ENCODE measurements at places on chromosomes 4 and X.

- no peak for DNase-seq
Observed at GRCh38 chr4:134337574-134337973, 136.0 kb upstream of the PABPC4L start.

- DNase-seq: peak; percentile 71
Observed at GRCh38 chr4:2932951-2933565, 30.1 kb downstream of the NOP14 start.

DNA sequence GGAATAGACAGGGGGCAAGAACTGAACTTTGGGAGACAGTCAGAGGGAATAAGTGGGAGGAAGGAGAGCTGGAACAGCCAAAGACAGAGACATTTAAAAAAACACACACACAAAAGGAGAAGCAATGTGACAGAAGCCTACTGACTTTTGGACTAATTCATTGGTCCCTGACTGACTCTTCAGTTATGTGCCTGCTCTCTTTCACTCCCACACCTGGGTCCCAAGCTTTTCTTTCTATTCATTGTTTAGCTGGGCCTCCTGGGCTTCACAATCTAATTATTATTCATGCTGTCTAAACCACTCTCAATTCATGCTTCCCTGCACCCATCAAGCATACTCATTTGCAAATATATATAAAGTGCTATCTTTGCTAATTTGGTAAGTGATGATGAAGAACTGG lies 139.2 kb upstream of the IRS4 start:
- DNase-seq: no peak

- no peak for DNase-seq
Observed at GRCh38 chr4:6472008-6472386, 417 bp downstream of the PPP2R2C start.

DNA sequence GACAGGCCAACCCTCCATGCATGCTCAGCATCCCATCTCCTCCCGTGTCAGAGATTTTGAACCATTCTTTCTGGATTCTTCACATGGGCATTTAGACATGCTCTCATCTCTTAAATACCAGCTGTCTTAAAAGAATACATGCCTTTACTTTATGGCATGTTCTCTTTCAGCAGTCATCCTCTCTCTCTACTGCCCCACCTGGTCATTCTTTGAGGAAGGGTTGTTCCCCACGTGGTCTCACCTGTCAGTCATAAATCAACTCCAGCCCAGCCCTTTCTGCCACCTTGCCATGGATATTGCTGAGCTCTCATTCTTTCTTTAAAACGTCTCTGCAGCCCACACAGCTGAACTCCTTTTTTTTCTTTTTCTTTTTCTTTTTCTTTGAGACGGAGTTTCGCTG lies 111.3 kb downstream of the ARHGAP10 start:
- no peak for DNase-seq

DNA sequence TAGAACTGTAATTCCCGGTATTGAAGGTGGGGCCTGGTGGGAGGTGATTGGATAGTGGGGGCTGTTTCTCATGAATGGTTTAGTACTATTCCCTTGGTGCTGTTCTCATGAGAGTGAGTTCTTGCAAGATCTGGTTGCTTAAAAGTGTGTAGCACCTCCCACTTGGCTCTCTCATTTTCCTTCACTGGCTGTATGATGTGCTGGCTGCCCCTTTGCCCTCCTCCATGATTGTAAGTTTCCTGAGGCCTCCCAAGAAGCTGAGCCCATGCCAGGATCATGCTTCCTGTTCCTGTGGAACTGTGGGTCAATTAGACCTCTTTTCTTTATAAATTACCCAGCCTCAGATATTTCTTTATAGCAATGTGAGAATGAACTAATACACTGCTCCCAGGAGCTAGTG lies 8.7 kb downstream of the ANXA10 start:
- no peak for DNase-seq

GRCh38 chrX:45515262-45516215 lies 314.9 kb upstream of the DIPK2B start:
- no peak for DNase-seq

GRCh38 chrX:86192827-86193226 lies 44.6 kb downstream of the DACH2 start:
- DNase-seq: no peak

DNA sequence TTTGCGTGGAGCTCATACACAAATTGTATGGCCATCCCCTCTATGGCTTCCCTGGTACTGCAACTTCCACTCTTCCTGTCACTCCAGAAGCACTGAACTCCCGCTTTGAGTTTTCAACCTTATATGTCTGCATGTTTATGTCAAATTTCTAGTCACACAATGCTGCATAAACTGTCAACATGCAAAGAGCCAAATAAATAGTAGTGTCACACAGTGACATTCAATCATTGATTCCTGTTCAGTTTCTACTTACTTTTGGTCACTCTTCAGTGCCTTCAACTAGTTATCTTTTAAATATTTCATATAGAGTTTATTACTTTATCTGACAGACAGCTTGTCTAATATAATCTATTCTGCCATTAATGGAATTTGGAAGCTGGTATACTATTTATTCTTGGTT lies 149.3 kb downstream of the SPANXN1 start:
- no peak for DNase-seq
